ENCODE measurements at places on chromosomes 2 and 18.

DNA sequence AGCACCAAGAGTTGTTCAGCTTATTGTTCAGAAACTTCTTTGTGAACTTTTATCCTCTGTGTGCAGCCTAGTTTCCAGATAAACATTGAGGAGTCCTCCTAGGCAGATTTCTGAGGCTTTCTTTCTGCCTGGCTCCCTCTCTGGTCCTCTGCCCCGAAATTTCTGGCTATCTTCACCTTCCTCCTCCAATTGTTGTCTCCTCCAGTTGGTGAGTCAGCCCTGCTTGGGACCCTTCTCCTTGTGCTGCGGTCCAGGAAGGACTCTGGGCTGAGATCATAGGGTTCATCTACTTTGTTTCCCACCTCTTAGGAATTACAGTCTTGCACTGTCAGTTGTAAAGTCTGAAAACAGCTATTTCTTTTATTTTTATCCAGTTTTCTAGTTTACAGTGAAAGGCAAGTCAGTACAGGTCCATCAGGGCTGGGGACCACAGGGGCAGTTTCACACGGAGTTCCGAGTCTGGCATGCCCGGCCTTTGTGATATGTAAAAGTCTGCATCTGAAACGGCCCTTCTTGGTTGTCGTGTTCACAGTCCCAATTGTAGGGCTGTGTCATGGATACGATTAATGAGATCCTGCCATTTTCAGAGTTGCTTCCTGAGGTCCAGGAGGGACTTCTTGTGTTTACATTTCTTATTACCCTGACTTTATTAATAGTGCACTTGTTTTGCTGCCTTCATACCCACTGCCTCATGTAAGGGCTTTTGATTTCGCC, 100.8 kb downstream of the SMC6 start:
- no peak for DNase-seq

DNA sequence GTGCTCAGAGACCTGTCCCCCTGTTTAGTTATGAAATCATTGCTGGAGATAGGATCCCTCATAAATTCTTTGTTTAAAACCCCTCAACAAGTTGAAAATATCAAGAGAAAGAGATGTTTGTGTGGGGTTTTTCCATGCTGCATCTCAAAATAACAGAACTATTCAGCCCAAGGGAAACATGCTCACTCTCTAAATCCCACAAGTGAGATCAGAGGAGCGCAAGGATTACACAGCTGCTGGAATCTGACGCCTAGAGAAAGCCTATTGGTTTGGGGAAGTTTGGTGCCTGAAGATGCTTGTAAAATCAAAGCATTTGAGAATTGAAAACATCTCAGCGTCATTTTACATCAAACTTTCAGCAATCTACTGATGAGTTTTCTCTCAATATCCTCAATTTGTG, 7.9 kb downstream of the FSHR start:
- no peak for DNase-seq

DNA sequence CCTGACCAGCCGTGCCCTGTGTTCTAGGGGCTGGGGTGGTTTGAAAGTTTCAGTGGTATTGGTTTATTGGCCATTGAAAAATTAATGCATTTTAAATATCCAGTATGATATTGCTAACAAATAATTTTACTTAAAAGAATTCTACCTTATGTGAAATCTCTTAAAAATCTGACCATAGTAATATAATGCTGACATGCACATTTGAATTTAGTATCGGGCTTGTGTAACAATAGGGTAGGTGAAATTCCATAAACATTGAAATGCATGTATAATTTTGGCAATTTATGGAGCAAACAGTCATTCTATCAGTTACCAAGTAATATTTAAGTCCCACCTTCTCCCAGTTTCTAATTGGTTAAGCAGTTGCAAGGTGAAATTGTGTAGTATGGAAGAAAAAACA, 170.5 kb downstream of the DCDC2C start:
- no peak for DNase-seq

GRCh38 chr18:75351409-75351808, 76.1 kb downstream of the SMIM21 start:
- no peak for DNase-seq

DNA sequence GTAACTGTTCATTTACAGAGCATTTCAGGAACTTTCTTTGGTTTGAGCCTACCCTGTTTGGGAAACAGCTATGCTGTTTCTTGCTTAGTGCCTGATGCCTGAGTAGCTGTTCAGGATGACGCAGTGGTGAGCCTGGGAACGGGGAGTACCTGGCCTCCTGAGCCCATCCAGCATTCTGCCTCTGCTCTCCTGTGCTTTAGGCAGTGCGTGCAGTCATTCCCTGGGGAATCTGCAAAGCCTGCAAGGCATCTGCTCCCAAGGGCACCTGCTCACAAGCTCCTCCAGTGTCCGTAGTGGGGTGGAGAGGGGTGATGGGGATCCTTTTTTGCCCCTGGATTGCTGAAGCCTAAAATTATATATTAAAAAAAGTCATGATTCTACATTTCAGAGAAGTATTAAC, 68.8 kb downstream of the RAPGEF4 start:
- DNase-seq, result no peak

- DNase-seq, result peak; percentile 95
Observed at GRCh38 chr2:46813020-46813415, 102.6 kb downstream of the MCFD2 start.

Measured in NCI-H446 (cell line).